Placental pericyte (primary cell): ENCODE measurements at places on chromosomes 4 and X. TPM values are rescaled to one million over a fixed set of nuclear protein-coding genes. Genes with fewer than 3 reads are reported as not detected.

Gene CFAP47
- total RNA-seq, result not detected in 2 replicates

Gene TCEANC
- total RNA-seq, result 1.7 and 3.3 TPM in 2 replicates

Gene PTCHD1
- under 0.01 TPM in 1 of 2 replicates, not detected in the other for total RNA-seq

Gene TACR3
- not detected in 2 replicates for total RNA-seq

Gene LIMCH1
- total RNA-seq, result 0.72 and 20.4 TPM in 2 replicates

Gene FGF2
- 87.2 and 191 TPM in 2 replicates for total RNA-seq

Gene NDUFC1
- 14.7 and 17.2 TPM in 2 replicates for total RNA-seq

Gene STK26
- 10.1 and 11.3 TPM in 2 replicates for total RNA-seq

Gene IQCM
- not detected in 2 replicates for total RNA-seq

Gene UGT2A1
- not detected in 2 replicates for total RNA-seq
